Chondrocyte (in vitro differentiated cells): ENCODE measurements at places on chromosomes 16 and 17. TPM values are rescaled to one million over a fixed set of nuclear protein-coding genes. Genes with fewer than 3 reads are reported as not detected.

Gene PLLP
- total RNA-seq: 0.02 TPM in 1 of 3 replicates, not detected in the others

Gene CRYBA1
- total RNA-seq: not detected in 3 replicates

Gene IL17C
- total RNA-seq: not detected in 3 replicates

Gene TMEM235
- total RNA-seq: not detected in 3 replicates

Gene MAF
- total RNA-seq: 10.4 to 15.8 TPM (median 14.5 TPM) in 3 replicates

Gene NECAB2
- total RNA-seq: 0.40 to 0.72 TPM (median 0.58 TPM) in 3 replicates

DNA sequence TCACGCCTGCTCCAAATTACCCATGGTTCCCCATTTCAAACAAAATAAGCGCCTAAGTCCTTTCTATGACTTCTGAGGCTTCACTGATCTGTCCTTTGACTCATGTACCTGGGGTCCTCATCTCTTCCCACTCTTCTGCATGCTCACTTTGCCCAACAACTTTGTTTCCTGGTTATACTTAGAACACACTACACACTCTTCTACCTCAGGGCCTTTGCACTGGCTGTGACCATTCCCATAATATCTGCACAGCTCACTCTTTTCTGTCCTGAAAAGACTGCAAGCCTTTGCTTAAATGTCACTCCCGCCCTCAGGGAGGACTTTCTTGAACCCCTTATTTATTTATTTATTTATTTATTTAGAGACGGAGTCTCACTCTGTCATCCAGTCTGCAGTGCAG lies 14.1 kb downstream of the CDH1 start:
- H3K27ac ChIP-seq: no peak overlapping the region
- peaks cover 3% of the 10 kb centered on the region for H3K27me3 ChIP-seq
- peaks cover 6% of the 10 kb centered on the region for H3K4me1 ChIP-seq
- H3K4me3 ChIP-seq: no peak overlapping the region
- DNase-seq: no peak

GRCh38 chr16:69190598-69190997 lies 3.6 kb downstream of the SNTB2 start:
- no peak for DNase-seq
- no peaks in the 10 kb centered on the region for H3K36me3 ChIP-seq
- H3K4me1 ChIP-seq: peaks cover 70% of the 10 kb centered on the region
- no peaks in the 10 kb centered on the region for H3K27me3 ChIP-seq
- H3K27ac ChIP-seq: no peak overlapping the region
- H3K4me3 ChIP-seq: no peak overlapping the region

DNA sequence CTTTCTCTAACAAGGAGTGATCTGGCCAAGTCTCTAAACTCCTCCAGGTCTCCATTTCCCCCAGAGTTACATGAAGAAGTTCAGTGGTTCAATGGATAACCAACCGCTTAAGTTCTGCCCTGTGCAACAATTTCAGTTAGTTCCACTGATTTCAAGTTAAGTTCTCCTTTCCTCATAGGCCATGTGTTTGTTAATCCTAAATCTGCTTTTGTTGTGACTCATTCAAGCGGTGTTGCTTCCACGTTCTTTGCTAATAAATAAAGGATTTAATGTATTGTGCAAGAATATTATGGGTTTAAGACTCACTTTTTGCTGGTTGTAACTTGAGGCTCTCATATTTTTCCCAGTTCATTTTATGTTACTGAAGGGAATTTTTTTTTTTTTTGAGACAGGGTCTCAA lies 36.3 kb downstream of the GNA13 start:
- H3K4me3 ChIP-seq: no peak overlapping the region
- peak overlapping the region; percentile 37 for H3K27ac ChIP-seq
- peaks cover 92% of the 10 kb centered on the region for H3K4me1 ChIP-seq
- peaks cover 5% of the 10 kb centered on the region for H3K36me3 ChIP-seq
- H3K27me3 ChIP-seq: no peaks in the 10 kb centered on the region

GRCh38 chr16:78244131-78244895 lies 144.9 kb downstream of the WWOX start:
- no peak for DNase-seq
- no peak overlapping the region for H3K27ac ChIP-seq
- H3K36me3 ChIP-seq: peaks cover 1% of the 10 kb centered on the region
- H3K4me3 ChIP-seq: no peak overlapping the region

- H3K27me3 ChIP-seq: no peaks in the 10 kb centered on the region
- H3K4me3 ChIP-seq: no peak overlapping the region
- DNase-seq: no peak
- H3K36me3 ChIP-seq: peaks cover 21% of the 10 kb centered on the region
- H3K27ac ChIP-seq: peak overlapping the region; percentile 12
Observed at GRCh38 chr16:66746682-66747081, 4.7 kb downstream of the DYNC1LI2 start.

GRCh38 chr17:60073063-60073462 lies 5.7 kb downstream of the HEATR6 start:
- peaks cover 16% of the 10 kb centered on the region for H3K4me1 ChIP-seq
- no peak for DNase-seq
- peaks cover 31% of the 10 kb centered on the region for H3K36me3 ChIP-seq
- no peaks in the 10 kb centered on the region for H3K27me3 ChIP-seq
- no peak overlapping the region for H3K27ac ChIP-seq

DNA sequence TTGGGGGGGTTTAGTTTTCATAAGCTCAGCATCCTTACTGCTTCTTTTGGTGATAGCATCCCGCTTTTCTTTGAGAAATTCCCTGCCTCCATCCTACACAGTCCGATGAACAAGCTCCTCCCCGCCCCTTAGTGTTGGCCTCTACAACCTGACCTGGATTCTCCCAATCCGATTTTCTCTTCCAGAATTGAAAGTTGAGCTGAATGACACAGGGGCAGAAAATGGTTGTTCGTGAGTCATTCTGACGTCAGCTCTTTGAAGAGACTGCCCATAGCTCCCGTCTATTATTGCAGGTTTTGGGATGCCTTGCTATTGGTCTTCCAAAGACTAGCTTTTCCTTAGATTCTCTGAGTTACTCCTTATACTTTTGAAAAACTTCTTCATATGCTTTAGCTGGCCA lies 279.7 kb downstream of the SLC39A11 start:
- H3K4me1 ChIP-seq: peaks cover 11% of the 10 kb centered on the region
- peaks cover 8% of the 10 kb centered on the region for H3K36me3 ChIP-seq
- no peak overlapping the region for H3K4me3 ChIP-seq
- H3K27ac ChIP-seq: no peak overlapping the region
- no peak for DNase-seq
- H3K27me3 ChIP-seq: no peaks in the 10 kb centered on the region

DNA sequence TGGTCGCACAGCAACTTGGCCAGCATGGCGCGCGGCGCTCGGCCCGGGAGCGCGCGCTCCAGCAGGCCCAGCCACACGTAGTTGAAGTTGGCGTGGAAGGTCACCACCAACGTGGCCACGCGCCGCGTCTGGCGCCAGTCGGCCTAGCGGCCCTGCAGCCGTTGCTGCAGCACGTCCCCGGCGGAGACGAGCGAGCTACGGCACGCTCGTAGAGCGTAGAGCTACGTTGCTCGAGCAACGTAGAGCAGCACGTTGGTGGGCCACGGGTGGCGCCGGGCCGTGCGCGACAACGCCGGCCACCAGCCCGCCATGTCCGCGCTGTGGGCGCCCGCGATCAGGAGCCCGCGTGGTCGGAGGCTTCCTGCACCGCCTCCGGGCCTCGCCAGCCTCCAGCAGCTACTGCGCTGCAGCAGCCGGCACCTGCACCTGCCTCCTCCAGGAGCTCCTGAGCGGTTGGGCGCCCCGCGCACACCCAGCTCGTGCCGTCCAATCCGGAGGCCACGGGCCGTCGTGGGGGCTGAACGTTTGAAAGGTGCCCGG lies 13.4 kb upstream of the SULT1A1 start:
- H3K36me3 ChIP-seq: no peaks in the 10 kb centered on the region
- no peak overlapping the region for H3K4me3 ChIP-seq
- no peak for DNase-seq
- no peak overlapping the region for H3K27ac ChIP-seq

DNA sequence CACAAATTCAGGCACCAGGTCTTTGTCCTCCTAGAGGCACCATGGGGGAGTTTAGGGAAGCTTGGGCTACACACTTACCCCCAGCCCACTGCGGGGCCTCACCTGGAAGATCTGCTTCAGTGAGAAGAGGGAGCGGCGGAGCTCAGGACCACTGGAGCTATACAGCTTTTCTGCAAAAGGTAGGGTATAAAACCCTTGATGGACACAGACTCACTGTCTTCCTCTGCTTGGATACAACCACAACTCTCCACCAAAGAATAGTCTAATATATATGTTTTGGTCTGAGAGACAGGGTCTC lies 9.1 kb downstream of the FHOD1 start:
- no peak overlapping the region for H3K4me3 ChIP-seq
- H3K4me1 ChIP-seq: peaks cover 30% of the 10 kb centered on the region
- H3K27me3 ChIP-seq: no peaks in the 10 kb centered on the region
- DNase-seq: no peak

- no peaks in the 10 kb centered on the region for H3K4me1 ChIP-seq
- no peaks in the 10 kb centered on the region for H3K27me3 ChIP-seq
- DNase-seq: no peak
- no peak overlapping the region for H3K4me3 ChIP-seq
- peaks cover 15% of the 10 kb centered on the region for H3K36me3 ChIP-seq
Observed at GRCh38 chr16:87700406-87701077, 65.2 kb downstream of the KLHDC4 start.

DNA sequence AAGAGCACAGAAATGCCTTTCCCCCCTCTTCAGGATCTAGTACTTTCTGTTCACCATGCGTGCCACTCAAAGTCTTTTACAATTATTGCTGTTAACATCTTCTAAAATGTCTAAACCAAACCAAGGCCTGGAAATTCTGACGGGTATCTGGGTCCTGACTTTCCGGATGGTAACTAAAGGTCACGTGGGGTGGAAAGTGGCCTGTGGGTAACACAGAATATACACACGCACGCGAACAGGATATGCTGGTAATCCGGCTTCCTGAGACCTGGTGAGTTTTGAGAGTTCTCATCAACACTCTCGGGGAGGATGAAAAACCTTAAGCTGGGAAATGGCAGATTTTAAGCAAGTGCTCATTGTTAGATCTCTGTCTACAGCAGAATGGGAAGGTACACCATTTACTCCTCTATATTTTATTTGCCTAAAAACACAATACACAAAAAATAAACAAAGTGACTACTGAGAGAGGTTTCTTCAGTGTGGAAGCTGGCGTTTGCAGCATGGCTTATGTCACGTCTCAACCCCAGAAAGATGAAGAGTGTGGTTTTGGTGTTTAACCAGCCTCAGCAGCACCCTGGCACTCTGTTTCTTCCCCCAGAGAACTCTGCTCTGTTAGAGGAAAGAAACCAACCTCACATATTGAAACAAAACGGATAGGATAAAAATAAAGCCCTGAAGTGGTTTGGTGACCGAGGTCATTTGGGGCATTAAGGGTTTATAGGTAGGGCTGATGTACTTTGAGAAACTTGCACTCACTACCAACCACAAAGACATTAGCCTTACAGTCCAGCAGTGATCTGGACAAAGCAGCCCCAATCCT lies 37.3 kb downstream of the SMG6 start:
- no peak for DNase-seq
- no peaks in the 10 kb centered on the region for H3K27me3 ChIP-seq
- no peak overlapping the region for H3K27ac ChIP-seq
- H3K36me3 ChIP-seq: peaks cover 11% of the 10 kb centered on the region
- peaks cover 35% of the 10 kb centered on the region for H3K4me1 ChIP-seq

DNA sequence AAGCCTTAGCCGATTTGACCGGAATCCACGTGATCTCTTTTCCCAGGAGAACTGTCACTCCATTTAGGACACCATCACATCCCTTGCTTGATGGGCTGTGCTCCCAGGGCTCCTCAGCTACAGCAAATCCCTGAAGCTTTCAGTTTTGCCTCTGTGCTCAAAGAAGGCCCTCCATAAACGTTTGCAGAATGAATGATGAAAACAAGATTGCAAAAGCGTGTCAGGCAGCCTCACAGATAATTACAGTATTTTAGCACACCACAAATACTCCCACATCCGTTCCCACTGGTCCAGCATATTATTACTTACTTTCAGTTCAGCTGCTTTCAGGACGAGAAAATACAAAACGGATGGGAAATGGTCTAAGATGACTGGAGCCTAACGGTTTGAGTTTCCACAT lies 84.6 kb downstream of the USP31 start:
- H3K4me3 ChIP-seq: no peak overlapping the region
- no peak overlapping the region for H3K27ac ChIP-seq
- peaks cover 8% of the 10 kb centered on the region for H3K4me1 ChIP-seq
- H3K36me3 ChIP-seq: peaks cover 27% of the 10 kb centered on the region
- DNase-seq: no peak

DNA sequence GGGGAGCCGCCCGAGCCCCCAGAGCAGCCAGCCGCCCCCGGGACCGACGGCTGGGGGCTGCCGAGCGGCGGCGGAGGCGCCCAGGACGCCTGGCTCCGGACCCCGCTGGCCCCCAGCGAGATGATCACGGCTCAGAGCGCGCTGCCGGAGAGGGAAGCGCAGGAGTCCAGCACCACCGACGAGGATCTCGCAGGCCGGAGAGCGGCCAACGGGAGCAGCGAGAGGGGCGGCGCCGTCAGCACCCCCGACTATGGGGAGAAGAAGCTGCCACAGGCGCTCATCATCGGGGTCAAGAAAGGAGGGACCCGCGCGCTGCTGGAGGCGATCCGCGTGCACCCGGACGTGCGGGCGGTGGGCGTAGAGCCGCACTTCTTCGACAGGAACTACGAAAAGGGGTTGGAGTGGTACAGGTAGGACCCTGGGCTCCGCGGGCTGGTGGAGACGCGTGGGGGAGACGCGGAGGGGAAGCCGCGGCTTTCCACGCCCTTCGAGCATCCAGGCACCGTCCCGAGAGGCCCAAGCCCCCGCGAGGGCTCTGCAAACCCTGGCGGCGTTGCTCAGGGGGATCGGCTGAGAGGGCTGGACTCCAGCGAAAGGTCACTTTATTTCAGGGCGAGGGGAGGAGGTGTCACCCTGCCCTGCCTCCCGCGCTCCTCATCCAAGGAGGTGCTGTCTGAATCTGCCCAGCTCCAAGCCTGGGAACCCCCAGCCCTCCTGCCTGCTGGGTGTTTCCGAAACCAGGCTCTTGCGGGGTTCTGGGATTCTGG lies 1.2 kb downstream of the HS3ST4 start:
- H3K4me1 ChIP-seq: peaks cover 7% of the 10 kb centered on the region
- H3K27me3 ChIP-seq: peaks cover 74% of the 10 kb centered on the region
- no peak overlapping the region for H3K27ac ChIP-seq
- no peak for DNase-seq
- no peak overlapping the region for H3K4me3 ChIP-seq

GRCh38 chr16:11966173-11966572 lies 1.2 kb downstream of the TNFRSF17 start:
- H3K27ac ChIP-seq: no peak overlapping the region
- H3K36me3 ChIP-seq: no peaks in the 10 kb centered on the region
- no peak overlapping the region for H3K4me3 ChIP-seq
- DNase-seq: no peak
- H3K4me1 ChIP-seq: peaks cover 9% of the 10 kb centered on the region
- H3K27me3 ChIP-seq: no peaks in the 10 kb centered on the region

GRCh38 chr17:44872131-44872768 lies 24.6 kb downstream of the HIGD1B start:
- H3K36me3 ChIP-seq: peaks cover 33% of the 10 kb centered on the region
- H3K27me3 ChIP-seq: no peaks in the 10 kb centered on the region
- no peak for DNase-seq
- no peak overlapping the region for H3K4me3 ChIP-seq
- no peaks in the 10 kb centered on the region for H3K4me1 ChIP-seq
